Tongue (tissue), 3 donors: ENCODE measurements at places on chromosomes 3 and 15. TPM values are rescaled to one million over a fixed set of nuclear protein-coding genes. Genes with fewer than 3 reads are reported as not detected.

Gene ACAN
- 12.6 TPM for total RNA-seq

- DNase-seq: no peak
Measured at GRCh38 chr15:85710340-85710842, 84.3 kb downstream of the KLHL25 start.

DNA sequence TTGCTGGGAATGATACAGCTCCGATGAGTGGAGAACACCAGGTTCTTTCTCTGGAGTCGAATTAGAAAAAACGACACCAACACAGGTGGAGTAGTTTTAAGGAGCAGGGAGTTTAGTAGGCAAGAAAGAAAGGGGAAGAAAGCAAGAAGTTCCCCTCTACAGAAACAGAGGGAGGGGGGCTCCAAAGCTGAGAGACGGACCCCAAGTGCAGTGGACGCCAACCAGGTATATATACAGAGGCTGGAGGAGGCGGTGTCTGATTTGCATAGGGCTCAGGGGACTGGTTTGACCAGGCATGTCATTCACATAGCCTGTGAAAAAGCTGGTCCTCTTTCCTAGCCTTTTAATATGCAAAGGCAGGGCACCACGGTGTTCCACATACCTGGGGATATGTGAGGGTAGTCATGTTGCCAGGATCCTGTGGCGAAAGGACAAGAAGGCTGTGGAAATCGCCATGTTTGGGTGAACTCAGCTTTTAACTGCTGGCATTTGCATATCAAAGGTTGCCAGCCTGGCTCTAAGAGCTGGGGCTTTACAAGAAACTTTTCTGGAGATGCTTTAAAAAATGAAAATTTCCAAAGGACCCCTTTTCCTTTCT, 887.4 kb upstream of the EPHA6 start:
- DNase-seq: no peak

DNA sequence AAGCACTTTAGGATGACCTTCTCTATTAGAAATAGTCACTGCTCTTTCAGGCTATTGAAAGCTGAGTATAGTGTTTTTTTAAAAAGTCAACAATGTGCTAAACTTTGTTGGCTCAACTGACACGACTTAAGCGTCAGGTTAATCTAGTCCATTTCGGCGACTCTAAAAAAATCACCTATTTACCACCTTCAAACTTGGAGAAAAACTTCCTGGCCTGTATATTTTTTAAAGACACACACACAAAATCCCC, 517.8 kb downstream of the FOXP1 start:
- no peak for DNase-seq

Gene IL16
- total RNA-seq: 6.5 TPM

Gene CACNA1D
- total RNA-seq: 10.1 TPM

Gene SEMA3B
- 45.2 TPM for total RNA-seq

- DNase-seq: no peak
Measured at GRCh38 chr3:38170722-38171121, 5.4 kb downstream of the OXSR1 start.

- peak; percentile 92 for DNase-seq
Measured at GRCh38 chr3:64213962-64214379, 11.3 kb downstream of the PRICKLE2 start.

Gene PLSCR4
- total RNA-seq: 55.6 TPM

Gene ALDH1A2
- total RNA-seq: 1.6 TPM

DNA sequence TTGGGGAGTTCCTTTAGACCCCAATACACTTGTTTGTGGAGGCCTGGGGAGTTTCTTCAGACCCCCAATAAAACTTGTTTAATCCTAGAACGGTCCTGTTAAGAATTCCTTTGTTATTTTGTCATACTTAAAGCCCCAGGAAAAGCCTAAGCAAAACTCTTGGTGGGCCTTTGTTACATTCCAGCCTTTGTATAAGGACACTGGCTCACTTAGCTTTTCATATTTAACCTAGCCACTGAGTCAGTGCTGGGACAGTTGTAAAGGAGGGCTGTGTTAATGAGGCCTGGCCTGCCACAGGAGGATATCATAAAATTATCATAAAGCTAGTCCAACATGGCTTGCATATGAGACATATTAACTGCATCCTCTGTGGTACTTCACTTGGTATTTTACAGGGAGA, 760.1 kb downstream of the ZNF385D start:
- DNase-seq: no peak

- no peak for DNase-seq
Measured at GRCh38 chr3:188139466-188139865, 14.5 kb upstream of the LPP start.

GRCh38 chr3:24508423-24508839, 13.8 kb upstream of the THRB start:
- no peak for DNase-seq
